Ammon's horn (tissue), 1 donor: ENCODE measurements at places on chromosomes 5 and 9.

DNA sequence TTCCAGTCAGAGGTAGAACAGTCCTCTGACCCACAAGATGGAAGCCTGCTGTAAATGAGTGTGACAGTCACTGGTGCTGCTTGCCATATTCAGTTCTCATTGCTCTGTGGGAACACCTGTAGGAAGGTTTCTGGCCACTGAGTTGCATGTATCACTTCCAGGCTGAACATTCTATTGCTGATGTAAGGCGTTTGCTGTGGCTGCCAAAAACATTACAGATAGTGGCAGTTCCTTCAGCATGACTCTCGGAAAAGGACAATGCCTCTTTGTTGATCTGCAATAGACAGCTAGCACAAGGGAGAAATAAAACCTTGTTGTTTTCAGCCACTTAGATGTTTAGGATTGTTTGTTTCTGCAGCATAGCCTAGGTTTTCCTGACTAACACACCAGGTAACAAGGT lies 217.2 kb downstream of the AGTPBP1 start:
- peak; percentile 85 for DNase-seq

GRCh38 chr5:111589316-111589715 lies 77.0 kb upstream of the STARD4 start:
- no peak for DNase-seq

- no peak for DNase-seq
Measured at GRCh38 chr9:124475868-124476690, 25.8 kb downstream of the ADGRD2 start.

DNA sequence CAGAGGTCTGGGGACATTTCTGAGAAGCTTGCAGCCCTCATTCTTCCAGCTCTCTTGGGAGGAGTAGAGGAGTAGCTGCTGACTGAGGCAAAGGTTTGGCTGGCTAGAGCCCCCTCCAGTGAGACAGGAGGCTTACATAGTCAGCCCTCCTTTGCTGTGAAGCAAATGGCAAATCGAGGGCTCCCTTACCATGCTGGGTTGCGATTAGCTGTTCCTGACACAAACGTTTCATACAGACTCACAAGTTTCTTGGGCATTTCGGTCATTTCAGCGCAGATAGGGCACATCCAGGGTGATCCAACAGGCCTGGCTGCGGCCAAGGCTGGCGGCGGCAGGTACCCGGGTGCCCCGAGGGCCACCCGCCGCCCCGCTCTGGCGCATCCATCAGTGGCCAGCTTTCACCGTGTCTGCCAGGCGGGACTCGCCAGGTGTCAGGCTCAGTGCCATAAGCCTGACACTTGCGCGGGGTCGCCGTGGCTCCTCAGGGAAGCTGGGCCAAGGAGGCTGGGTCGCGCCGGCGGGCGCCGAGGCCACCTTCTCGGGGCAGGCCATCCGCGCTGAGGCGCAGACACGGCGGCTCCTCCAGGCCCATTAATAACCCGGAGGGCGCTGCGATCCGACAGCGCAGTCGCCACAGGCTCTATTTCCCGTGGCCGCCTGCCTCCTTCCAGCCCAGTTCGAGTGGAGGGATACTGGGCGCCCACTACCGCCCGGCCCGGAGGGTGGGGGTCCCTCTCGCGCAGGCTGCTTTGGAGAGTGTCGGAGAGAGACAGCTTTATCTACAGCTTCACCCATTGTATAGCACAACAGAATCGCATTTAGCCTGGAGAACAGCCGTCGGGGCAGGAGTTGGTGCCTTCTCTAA lies 9.1 kb downstream of the PRDM6 start:
- DNase-seq: no peak

DNA sequence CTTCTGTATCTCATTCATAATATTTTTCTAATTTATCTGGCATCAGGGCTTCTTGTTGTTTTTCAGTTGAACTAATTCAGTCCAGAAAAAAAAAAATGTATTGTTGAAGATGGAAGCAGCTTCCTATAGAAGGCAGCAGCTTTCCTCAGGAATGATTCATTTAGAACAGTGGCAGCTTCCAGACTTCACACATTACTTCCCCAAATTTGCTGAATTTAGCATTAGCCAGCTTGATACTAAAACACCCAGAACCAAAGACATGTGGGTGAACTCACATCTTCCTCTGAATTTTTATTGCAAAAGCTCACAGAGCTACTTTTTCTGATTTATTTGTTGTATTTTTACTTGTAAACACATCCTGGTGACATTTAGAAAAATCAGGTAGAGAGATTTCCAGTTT lies 53.8 kb downstream of the HCN1 start:
- peak; percentile 24 for DNase-seq

DNA sequence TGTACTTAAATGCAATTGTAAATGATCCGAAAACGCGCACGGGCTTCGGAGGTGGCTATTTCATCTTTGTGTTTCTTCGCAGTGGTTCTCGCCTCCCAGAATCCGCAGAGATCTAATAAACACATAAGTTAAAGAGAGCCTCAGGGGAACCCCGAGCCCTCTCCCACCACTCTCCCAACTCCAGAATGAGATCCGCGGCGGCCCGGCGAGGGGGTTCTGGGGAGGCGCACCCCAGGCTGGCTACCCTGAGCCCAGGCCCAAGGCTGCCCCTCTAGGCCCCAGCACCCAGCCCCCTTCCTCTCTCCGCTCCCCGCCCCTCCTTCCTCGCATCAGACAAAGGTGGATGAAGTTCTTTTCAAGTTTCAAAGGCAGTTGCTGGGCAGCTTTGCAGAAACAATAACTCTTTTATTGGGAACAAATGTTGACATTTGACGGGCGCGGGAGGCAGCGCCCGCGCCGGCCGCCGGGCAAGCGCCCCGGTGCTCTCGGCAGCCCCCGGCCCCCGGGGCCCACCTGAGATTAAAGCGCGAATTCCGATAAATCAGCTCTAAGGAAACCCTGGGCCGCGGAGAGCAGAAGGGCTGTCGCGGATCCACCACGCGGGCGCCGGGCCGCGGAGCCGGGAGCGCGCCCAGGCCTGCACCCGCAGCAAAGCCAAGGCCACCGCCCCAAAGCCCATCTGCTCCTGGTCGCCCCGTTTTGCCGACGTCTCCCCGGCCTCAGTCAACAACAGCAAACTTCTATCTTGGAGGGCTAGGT lies 8.4 kb downstream of the IRX2 start:
- DNase-seq: no peak

DNA sequence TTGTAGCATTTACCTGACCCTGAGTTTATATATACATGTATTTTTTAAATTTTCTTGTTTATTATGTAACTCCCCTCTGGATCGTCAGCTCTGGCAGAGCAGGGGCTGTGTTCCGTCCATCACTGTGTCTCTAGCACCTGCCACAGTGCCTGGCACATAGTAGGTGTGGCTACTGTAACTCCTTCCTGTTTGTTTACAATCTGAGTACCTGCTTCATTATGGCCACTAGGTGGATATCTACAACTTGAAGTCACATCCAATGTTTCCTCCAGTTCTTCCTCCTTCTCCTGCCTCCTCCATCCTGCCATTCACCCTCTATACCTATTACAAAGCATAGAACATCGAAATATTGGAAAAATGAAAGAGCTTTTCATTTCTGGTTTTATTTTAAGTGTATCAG lies 14.2 kb upstream of the PPP1R2B start:
- DNase-seq: no peak

DNA sequence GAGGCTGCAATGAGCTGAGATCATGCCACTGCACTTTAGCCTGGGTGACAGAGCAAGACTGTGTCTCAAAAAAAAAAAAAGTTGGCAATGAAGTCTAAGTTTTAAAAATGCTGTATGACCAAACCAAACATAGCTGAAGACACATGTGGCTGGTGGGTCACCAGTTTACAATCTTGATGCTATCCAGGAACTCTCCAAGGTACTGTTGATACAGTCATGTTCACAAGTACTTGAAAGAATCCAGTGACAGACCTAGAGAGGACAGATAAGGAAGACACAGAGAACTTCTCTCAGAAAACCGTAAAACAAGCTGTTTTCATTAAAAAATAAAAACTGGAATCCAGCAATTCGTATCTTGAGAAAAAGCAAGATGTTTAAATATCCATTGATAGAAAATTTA lies 95.7 kb downstream of the ACTBL2 start:
- no peak for DNase-seq

DNA sequence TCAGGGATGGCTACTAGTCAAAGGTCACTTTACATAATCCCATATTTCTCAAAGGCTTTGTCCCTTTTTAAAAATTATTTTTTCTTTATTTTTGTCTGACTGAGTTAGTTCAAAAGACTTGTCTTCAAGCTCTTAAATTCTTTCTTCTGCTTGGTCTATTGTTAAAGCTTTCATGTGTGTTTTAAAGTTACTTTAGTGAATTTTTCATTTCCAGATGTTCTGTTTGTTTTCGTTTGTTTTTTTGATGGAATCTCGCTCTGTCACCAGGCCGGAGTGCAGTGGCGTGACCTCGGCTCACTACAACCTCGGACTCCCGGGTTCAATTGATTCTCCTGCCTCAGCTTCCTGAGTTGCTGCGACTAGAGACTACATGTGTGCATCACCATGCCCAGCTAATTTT lies 55.0 kb upstream of the SNCAIP start:
- no peak for DNase-seq

DNA sequence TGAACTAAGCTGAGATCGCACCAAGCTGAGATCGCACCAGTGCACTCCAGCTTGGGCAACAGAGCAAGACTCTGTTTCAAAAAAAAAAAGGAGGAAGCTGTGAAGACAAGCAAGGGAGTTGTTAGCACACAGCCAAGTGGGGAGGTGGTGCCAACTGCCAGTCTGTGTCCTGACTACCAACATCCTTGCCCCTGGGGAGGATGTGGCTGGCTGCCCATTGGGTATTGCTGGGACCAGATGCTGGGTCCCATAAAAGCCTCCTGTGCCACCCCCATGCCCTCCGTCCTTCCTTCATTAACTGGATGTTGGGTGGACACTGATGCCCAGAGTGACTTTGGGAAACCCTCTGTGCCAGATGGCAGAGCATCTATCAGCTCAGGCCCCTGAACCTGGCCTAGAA lies 157.1 kb upstream of the COL5A1 start:
- peak; percentile 71 for DNase-seq

GRCh38 chr9:109796078-109796477 lies 16.1 kb downstream of the PALM2AKAP2 start:
- DNase-seq: no peak

GRCh38 chr5:89255845-89256463 lies 373.0 kb upstream of the MEF2C start:
- DNase-seq: no peak

- no peak for DNase-seq
Measured at GRCh38 chr5:8848366-8848765, 697.5 kb downstream of the SEMA5A start.

- DNase-seq: no peak
Measured at GRCh38 chr9:107293543-107294085, 10.5 kb downstream of the RAD23B start.

DNA sequence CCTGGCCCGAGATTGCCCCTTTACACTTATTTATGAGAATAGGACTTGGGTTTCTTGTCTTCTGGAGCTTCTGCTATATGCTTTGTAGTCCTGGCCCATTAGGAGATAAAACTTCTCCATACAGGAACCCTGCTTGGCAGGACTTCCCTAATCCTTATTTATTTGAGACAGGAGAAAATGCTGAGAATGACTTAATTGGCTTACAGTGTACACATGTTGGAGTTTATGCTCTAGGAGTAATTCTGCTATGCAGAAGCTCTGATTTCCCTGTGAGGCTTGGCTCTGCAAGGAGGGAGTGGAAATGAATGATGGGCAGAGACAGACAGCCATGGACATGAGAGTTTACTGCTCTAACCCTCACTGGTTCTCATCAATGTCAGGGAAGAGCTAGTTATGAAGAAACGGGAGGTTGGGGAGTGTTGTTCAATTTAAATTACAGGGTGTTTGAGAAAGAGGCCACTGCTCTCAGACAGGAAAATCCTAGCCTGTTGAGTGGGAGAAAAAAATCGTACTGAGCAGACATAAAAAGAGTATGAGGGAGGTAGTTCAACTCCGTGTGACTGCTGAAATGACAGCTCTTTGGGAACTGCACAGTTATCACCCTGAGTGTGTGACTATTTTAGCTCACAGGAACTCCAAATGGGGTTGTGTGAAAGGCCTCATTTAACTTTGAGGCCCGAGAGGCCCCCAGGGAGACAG lies 37.5 kb downstream of the ACTBL2 start:
- DNase-seq: no peak

DNA sequence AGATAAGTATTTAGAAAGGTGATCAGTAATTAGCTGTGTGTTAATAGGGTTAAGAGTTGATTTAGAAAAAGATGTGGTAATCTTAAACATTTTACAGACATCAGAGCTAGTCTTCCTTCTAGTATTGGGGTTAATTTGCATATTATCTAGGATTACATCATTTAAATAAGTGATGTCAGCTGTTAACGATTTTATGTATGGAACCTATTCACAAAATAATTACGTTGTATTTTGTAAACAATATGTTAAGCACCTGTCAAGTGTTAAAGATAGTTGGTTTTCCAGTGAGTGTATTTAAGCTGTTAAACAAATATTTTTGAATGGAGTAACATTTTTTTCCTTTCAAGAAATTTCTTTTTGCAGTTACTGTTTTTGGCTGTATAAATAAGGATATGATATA lies 2.2 kb downstream of the DCP2 start:
- no peak for DNase-seq

DNA sequence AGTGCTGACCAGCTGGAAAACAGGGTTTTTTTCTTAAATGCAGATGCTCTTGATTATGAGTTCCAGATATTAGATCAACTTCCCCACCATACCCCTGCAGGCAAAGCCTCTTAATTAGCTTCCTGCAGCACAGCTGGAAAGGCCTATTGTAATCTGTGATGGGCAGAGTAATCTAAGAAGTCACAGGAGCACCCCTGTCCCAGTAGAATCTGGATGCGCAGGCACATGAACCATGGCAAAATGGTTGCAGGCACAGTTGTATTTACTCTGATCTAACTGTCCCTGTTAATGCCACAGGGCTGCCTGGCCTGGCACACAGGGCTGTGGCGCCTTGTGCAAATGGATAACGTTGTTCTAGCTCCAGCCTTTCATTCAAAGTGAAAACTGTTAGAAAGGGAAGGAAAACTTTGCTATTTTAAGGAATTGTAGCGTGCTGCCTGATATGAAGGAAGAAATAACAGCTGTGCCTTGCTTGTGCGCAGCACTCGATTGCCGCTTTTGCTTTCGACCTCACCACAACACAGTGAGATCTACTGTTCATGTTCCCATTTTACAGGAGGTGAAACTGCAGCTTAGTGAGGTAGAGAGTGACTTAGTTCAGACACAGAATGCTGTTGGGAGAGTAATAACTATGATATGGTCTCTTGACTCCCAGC lies 2.3 kb downstream of the TGFBI start:
- DNase-seq: peak; percentile 27

DNA sequence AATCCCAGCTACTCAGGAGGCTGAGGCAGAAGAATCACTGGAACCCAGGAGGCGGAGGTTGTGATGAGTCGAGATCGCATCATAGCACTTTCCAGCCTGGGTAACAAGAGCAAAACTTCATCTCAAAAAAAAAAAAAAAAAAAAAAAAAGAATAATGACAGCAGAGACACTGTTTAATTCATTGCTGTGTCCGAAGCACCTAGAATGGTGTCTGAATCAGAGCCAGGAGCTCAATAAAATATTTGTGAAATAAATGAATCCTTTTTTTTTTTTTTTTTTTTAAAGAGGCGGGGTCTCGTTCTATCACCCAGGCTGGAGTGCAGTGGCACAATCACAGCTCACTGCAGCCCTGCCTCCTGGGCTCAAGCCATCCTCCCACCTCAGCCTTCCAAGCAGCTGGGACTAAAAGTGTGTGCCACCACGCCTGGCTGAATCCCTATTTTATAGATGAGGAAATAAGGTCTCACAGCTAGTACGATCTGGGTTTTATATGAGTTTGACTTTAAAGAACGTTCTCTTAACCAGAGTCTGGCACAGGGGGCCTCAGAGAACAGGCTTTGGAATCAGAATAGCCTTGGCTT lies 47.8 kb downstream of the THOC3 start:
- DNase-seq: peak; percentile 47
